NCI-H2029 (cell line): ENCODE measurements at places on chromosomes 11 and 22.
A peak's percentile ranks its signal among the peaks of the same experiment; 100 is the strongest.

- no peak for DNase-seq
These were observed 68.3 kb upstream of the CRYBB3 start for GRCh38 chr22:25131198-25131887.

GRCh38 chr22:24592058-24592850 is 619 bp downstream of the LRRC75B start:
- DNase-seq = no peak

GRCh38 chr11:126132319-126132718 is 69.7 kb upstream of the CDON start:
- DNase-seq = peak; percentile 66

DNA sequence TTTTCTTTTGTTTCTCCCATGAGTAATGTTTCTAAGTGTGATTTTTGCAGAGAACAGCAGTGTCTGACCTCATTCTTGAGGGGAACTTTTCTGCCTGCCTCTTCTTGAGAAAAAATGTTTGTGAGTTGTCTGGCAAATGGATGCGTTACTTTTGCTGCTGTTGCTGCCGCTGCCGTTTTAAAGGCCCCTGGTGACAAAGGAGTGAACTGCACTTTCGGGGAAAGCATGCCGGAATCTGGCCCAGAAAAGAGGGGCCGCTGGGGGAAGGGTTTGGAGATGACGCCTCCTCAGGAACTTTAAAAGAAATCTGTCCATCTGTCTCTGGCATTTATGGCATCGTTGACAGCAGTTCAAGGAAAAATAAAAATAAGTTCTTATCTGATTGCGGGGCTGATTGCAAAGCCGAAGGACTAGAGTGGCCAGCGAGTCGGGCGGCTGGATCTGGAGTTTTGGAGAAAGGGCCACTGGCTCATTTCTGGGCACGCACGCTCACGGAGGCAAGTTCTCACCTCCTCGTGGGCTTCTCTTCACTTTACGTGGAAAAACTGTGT is 16.5 kb downstream of the ZBTB16 start:
- DNase-seq = no peak

DNA sequence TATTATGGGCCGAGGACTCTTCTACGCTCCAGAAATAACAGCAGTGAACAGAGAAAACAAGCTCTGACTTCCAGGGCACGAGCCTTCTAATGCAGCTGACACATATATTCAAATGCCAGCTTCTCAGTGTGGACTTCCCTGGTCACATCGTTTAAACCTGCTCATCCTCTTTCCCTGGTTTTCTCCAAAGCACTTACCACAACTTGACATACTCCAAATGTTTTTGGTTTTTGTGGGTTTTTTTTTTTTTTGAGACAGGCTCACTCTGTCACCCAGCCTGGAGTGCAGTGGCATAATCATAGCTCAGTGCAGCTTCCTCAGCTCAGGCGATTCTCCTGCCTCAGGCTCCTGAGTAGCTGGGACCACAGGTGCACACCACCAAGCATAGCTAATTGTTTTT is 105.5 kb downstream of the MICAL3 start:
- DNase-seq = no peak

DNA sequence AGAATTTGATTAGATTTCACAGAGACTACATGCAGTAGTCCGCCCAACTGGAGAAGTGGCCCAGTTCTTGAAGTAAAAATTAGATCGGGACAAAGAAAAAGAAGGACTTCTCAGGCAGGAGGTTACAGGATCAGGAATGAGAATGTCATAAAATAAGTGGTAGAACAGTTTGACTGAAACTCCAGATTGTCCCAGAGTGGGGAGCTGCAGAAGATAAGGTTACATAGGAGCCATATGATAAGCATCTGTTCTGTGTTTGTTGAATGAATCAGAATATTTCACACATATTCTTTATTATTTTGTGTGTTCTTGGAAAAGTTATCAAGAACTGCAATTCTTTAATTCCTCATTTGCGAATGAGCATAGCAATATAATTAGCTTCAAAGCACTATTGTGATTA is 210.6 kb downstream of the AASDHPPT start:
- no peak for DNase-seq

- DNase-seq = no peak
These were observed 24.4 kb downstream of the NPTXR start for GRCh38 chr22:38819387-38819940.

DNA sequence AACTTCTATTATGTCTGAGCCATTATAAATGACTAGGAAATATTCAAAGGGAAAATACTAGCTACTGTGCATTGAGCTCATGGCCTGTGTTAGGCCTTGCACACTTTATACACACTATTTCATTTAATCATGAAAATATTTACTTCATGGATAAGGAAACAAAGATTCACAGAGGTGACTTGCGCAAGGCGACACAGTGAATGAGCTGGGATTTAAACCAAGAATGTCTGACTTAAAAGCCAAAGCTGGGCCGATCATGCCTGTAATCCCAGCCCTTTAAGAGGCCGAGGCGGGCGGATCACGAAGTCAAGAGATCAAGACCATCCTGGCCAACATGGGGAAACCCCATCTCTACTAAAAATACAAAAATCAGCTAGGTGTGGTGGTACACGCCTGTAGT is 231.5 kb downstream of the MIAT start:
- no peak for DNase-seq

DNA sequence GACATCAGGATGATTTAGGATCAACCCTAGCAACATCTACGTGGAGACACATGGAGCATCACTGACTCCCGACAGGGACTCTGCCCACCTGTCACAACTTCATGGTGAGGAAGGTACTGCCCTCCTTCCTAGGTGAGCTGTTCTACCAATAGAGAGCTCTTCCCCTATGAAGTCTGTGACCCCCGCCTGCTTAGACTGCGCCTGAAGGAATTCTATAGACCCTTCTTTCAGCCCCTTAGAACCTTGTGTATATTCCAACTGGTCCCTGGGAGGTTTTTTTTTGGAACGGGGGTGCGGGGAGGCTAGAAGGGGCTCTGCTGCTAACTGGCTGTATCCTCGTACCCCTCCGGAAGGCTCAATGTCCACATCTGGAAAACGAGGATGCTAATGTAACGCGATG is 566 bp downstream of the INTS4 start:
- DNase-seq = no peak

- no peak for DNase-seq
These were observed 21.4 kb downstream of the CD6 start for GRCh38 chr11:60992842-60993409.

GRCh38 chr11:122814401-122814800 is 23.9 kb upstream of the CRTAM start:
- DNase-seq = no peak

GRCh38 chr11:66388780-66389386 is 17.3 kb upstream of the SLC29A2 start:
- DNase-seq = peak; percentile 64

DNA sequence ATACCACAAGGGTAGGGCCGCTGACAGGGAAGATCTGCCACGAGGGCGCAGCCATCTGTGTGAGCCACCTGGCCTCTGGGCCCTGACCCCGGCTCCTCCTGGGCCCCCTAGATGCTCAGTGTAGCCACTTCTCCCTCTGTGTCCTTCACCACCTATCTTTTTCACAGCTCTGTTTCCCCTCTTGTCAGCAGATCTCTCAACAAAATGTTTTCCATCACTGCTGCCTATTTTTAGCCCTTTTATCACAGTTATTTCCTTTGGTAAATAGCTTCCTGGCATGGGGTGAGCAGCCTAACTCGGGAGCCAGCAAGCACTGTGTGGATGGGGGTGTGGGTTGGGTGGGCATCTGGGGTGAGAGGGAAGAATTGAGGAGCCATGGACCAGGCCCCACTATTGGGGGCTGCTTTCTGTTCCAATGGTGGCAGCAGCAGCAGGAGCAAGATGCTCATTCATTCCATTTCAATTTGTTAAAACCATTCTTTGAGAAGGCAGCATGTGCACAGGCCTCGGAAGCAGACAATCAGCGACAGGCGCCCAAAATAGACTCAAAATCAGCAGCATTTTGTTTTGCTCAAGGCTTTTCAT is 135.2 kb upstream of the NAV2 start:
- no peak for DNase-seq

DNA sequence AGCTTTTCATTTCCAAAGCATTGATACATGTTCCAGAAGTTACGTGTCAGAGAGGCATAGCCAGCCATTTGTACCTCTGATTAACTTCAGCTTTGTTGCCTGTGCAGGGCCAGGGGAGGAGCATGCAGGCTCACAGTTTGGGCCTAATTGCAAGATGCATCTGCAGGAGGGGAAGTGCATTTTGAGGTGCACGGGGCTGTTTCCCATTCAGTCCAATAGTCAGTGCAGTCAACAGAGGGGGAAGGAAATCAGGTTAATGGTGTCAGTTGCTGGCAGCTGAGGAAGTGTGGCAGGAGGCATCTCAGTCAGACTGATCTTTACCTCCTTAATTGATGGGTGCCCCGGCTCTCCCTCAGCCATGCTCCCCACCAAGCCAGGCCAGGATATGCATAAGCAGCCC is 39.3 kb downstream of the ABCC8 start:
- DNase-seq = no peak

DNA sequence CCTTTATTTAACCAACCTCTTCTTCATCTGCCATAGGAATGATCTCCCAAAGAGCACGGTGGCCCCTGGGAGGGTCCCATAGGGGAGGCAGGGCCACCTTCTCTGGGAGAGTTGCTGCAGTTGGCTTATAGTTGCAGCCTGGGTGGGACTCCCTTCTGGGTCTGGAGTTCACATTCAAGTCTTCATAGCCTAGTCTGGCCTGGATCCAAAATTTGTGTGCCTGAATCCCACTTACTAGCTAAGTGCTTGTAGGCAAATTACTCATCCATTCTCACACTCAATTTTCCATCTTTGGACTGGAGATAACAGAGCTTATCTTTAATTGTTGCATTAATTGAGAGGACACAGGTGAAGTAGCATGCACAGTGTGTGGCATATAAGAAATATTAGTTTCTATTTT is 163.6 kb downstream of the GRIK4 start:
- DNase-seq = no peak

GRCh38 chr11:45272701-45273100 is 13.4 kb downstream of the SYT13 start:
- DNase-seq = peak; percentile 82

GRCh38 chr11:46485856-46486443 is 94.4 kb upstream of the CHRM4 start:
- DNase-seq = no peak
